ENCODE measurements at places on chromosomes 3 and 15.

GRCh38 chr3:172142051-172142863 lies 102.9 kb downstream of the FNDC3B start:
- DNase-seq = no peak

DNA sequence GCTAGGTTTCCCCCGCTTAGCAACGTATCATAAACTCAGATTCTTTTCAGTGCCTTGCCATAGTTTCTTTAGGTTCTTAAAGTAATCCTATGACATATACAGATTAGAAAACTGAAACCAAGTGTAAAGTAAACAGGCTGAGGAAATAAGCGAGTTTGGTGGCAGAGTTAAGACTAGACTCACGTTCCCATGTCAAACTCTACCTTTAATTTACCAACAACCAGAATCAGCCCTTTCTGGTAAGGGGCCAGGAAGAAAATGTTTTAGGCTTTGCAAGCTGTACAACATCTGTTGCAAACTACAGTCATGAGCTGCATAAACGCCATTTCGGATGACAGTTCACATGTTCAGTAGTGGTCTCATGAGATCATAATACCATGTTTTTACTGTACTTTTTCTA lies 128.0 kb upstream of the PRICKLE2 start:
- no peak for DNase-seq

DNA sequence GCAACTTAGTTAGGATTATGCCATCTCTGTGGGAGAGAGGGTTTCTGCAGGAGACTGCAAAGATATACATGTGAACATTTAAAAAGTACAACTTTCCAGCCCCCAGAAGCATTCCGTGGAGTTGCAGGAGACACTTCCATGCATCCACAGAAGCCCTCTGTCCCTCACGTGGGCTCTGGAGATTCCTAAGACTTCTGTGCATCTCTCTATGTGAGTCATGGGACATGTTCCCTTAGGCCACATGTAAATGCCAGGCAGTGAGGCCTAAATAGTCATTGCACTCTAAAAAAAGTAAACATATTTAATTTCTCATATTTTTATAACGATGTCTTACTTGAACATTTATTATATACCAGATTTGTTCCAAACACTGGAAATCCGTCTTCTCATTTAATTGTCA lies 126.5 kb upstream of the ROPN1 start:
- no peak for DNase-seq

DNA sequence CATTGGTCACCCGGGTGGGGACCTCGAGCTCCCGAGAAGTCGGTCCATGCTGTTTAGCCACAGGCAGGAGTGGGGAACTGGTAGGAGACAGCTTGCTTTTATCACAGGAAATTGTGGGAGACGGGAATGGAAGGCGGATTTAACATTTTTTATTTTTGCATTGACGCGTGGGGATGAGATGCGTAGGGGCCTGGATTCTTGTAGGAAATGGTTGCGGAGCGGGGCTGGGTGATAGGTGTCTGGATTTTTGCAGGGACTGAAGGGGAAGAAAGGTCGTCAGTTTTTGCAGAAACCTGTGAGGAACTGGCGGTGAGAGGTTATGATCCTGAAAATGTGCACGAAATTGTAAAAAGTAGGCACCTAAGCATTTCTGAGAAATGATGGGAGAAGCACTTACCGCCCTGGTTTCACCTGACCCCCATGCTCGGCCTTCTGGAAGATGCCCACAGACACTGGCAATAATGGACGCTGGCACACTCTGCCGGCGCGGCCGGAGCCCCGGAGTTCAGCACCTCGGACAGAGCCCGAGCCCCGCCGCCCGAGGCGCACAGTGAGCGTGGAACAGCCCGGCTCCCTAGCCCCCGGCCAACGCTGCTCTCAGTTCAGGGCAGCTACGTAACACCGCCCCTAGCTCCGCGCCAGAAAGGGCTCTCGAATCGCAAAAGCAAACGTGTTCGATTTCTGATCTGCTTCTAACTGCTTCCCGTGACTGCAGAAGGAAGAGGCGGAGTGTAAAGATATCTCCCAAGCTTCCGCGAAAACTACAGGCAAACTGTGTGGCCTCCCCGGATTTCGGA lies 928 bp downstream of the ANKRD34C start:
- DNase-seq = no peak

DNA sequence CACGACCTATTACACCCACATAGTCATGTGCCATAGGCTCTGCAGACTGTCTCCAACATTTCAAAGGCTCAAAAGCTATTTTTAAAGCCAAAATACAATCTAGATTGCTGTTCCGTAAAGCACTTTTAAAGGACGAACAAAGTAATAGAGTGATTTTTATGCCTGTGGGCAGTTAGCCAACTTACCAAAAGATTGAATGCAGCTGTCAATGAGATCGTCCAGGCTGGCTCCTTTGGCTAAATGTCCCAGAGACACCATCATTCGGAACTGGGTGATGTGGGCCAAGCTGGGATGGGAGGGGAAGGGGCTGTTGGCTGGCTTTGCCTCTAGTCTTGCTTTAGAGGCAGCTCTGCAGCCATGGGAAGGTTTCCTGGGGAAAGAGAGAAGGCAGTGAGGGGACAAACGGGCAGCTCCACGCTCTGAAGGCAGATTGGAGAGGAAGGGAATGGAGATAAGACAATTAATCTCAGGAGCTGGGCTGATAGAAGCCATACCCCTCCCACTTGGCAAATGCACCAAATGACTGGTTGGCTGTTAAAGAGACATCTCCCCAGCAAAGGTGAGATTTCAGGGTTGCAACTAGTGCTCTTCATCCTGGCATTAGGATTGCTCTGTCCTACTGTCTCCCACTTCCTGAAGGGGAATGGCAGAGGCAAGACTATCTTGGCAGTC lies 4.8 kb downstream of the RASGRP1 start:
- DNase-seq = no peak
